ENCODE measurements at places on chromosomes 7 and 10.

- DNase-seq, result no peak
Measured at GRCh38 chr7:54858008-54858692, 99.1 kb upstream of the SEC61G start.

DNA sequence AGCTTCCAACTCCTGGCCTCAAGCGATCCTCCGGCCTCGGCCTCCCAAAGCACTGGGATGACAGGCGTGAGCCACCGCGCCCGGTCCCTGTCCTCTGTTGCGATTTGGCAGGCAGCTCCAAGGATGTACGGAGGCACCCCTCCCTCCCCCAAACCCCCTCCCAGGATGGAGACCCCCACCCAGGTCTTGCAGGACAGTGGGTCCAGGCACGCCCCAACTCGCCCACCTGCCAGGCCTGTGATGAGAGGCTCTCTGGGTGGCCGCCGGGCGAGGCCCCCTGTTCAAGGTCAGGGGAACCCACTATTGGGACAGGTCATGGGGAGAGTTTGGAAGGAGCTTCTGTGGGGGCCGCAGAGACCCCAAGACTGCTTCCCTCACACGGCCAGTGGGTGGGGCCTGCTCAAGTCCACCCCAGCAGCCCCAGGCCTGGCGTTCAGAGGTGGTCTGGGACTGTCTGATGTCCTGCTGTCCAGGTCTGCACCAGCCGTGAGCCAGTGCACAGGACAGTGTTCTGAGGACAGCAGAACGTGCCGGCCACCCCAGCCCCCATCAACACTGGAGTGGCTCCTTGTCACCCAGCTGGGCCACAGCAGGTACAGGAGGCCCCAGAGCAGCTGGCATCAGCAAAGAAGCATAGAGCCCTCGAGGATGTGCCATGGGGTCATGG is 2.5 kb downstream of the ADAP1 start:
- DNase-seq, result no peak

- DNase-seq, result no peak
Measured at GRCh38 chr10:7666253-7667023, at the start of gene ITIH5. Gene ITIH5, minus strand, starts transcription at chr10:7666966. Its CDS starts 74 bp downstream, at chr10:7666892.

- no peak for DNase-seq
Measured at GRCh38 chr10:100826661-100826982, 81.2 kb downstream of the PAX2 start.

DNA sequence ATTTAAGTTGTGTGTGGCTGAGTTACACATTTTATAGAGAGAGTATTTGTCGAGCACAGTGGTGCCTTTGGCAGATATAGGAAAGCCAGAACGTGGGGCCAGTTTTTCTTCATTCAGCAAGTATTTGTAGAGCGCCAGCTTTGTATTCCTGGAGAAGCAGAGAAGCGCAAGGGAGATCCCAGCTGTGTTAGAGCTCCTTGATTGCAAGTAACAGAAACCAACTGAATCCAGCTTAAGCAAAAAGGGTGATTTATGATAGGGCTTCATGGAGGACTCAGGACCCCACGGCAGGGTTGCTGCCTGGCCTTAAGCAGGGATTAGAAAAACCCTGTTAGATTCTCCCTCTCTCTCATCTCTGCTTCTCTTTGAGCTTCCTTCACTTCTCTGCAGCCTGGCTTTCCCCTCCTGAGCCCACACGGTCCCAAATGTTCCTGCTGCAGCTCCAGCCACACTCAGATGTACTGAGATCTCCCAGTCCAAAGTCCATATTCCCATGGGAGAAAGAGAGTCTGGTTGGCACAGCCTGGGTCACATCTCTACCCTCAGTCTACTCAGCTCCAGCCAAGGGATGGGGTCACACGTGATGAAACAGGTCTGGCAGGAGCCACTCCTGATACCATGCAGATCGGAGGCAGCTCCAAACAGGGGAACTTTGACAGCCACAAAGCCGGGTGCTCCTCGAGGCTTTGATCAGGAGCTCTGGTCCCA is 16.7 kb downstream of the UBTD1 start:
- DNase-seq, result no peak

DNA sequence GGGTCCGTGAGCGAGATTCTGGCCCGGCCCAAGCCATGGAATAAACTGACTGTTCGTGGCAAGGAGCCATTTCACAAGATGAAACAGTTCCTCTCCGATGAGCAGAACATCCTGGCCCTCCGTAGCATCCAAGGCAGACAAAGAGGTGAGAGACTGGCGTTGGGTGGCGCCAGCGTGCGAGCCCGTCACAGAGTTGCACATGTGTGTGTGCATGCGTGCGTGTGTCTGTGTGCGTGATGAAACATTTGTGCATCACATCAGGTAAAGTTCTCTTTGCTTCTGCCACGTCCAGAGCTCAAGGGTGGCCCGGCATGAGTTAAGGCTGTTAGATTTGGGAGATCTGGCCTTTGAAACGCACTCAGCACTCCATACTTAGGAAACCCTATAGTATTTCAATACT is 89.5 kb upstream of the SH2B2 start:
- DNase-seq, result no peak

All from AG08396 (cell line).